ENCODE measurements at places on chromosomes 1 and 21. TPM values are rescaled to one million over a fixed set of nuclear protein-coding genes. Genes with fewer than 3 reads are reported as not detected.

The ADAMTS1 gene
- 89.7 TPM for total RNA-seq

The NBPF4 gene
- not detected for total RNA-seq

The LCE1D gene
- total RNA-seq: not detected

The NGF gene
- total RNA-seq: 5.1 TPM

The OR6K3 gene
- total RNA-seq: not detected

DNA sequence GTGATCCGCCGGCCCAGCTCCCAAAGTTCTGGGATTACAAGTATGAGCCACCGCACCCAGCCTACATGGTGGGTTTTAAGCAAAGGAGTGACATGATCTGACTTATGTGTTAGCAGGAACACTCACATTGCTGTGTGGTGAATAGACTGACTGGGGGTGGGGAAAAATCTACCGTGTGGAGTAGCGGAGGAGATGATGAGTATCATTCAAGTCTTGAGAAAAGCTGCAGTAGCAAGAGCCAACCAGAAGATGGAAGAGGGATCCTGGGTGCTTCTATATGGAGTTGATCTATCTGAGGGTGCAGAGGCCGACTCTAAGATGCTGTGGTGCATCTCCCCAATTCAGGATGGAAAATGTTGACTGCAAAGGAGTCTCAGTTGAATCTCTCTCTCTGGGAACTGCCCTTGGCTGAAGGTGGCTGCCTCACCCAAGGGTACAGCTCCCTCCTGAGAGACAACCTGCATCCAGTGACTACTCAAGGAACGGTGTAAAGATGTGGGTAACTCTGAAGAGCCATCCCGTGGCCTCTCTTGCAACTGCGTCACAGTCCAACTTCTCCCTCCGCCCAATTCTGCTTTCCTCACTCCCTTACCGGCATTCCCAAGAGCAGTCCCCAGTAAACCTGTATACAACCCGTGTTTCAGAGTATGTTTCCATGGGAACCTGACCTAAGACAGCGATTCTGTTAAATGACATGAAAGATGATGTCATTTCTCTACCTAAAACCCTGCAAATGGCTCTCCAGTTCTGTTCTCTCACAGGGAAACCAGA lies 7.4 kb upstream of the B3GALNT2 start:
- H3K27ac ChIP-seq: no peak overlapping the region
- no peaks in the 10 kb centered on the region for H3K4me1 ChIP-seq
- no peaks in the 10 kb centered on the region for H3K36me3 ChIP-seq
- DNase-seq: no peak
- no peak overlapping the region for H3K4me3 ChIP-seq

- H3K27me3 ChIP-seq: no peaks in the 10 kb centered on the region
- peaks cover 9% of the 10 kb centered on the region for H3K36me3 ChIP-seq
- DNase-seq: no peak
- no peak overlapping the region for H3K27ac ChIP-seq
Measured at GRCh38 chr1:44849575-44850132, 6.6 kb upstream of the PTCH2 start.

- no peak overlapping the region for H3K4me3 ChIP-seq
- H3K27me3 ChIP-seq: no peaks in the 10 kb centered on the region
- H3K27ac ChIP-seq: no peak overlapping the region
- no peak for DNase-seq
- H3K36me3 ChIP-seq: no peaks in the 10 kb centered on the region
Measured at GRCh38 chr21:45826676-45827301, 154.8 kb upstream of the COL6A1 start.

DNA sequence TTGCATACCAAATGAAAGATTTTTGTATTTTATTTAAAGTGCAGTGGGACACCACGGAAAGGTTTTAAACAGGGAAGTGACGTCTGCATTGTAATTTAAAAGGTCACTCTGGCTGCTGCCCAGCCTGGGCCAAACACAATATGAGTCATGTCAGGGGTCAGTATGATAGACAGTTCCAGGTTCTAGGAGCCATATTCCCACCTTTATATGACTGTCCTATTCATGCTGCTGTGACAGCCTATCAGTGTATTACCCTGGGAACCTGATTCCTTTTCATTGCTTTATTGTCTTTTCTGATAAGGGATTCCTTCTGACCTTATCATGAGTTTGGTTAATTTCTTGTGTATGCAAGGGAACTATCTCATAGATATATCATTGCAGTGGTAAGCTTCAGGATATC lies 5.3 kb downstream of the VANGL1 start:
- peaks cover 36% of the 10 kb centered on the region for H3K4me1 ChIP-seq
- peaks cover 1% of the 10 kb centered on the region for H3K36me3 ChIP-seq
- no peak for DNase-seq
- no peak overlapping the region for H3K4me3 ChIP-seq
- H3K27me3 ChIP-seq: no peaks in the 10 kb centered on the region

GRCh38 chr1:217388522-217389065 lies 242.3 kb downstream of the GPATCH2 start:
- no peaks in the 10 kb centered on the region for H3K27me3 ChIP-seq
- no peak overlapping the region for H3K4me3 ChIP-seq
- H3K4me1 ChIP-seq: no peaks in the 10 kb centered on the region
- no peak overlapping the region for H3K27ac ChIP-seq

GRCh38 chr1:10564063-10564462 lies 89.3 kb downstream of the PEX14 start:
- H3K27me3 ChIP-seq: no peaks in the 10 kb centered on the region
- no peaks in the 10 kb centered on the region for H3K4me1 ChIP-seq
- no peak overlapping the region for H3K4me3 ChIP-seq
- DNase-seq: no peak
- H3K36me3 ChIP-seq: no peaks in the 10 kb centered on the region

DNA sequence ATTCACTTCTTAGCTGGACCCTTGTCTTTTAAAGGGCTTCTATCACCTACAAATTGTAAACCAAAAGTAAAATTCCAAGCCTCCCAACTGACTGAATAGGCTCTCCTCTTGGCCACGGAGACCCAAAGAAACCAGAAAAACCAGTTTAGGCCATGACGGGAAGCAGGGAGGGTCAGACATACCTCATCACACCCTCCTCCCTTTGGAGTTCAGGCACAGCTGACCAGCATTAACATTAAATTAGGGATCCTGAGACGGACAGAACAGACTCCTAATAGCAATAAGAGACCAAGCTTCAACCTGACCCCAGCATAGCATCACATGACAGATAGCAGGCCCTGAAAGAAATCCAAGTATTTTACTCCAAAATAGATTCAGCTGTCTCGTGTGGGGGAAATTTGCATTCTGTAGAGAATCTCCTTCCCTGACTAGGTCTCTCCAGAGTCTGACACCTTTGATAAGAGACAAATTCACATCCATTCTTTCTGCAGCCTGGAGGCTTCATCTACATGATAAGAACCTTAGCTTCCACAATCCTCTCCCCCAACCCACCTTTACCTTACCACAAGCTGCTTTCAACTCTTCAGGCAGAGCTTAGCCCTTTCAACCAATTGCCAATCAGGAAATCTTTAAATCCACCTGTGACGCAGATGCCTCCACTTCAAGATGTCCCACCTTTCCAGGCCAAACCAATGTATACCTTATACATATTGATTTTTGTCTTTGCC lies 177.1 kb upstream of the RAB4A start:
- no peak overlapping the region for H3K4me3 ChIP-seq
- DNase-seq: peak; percentile 32
- H3K27ac ChIP-seq: no peak overlapping the region
- H3K4me1 ChIP-seq: no peaks in the 10 kb centered on the region

DNA sequence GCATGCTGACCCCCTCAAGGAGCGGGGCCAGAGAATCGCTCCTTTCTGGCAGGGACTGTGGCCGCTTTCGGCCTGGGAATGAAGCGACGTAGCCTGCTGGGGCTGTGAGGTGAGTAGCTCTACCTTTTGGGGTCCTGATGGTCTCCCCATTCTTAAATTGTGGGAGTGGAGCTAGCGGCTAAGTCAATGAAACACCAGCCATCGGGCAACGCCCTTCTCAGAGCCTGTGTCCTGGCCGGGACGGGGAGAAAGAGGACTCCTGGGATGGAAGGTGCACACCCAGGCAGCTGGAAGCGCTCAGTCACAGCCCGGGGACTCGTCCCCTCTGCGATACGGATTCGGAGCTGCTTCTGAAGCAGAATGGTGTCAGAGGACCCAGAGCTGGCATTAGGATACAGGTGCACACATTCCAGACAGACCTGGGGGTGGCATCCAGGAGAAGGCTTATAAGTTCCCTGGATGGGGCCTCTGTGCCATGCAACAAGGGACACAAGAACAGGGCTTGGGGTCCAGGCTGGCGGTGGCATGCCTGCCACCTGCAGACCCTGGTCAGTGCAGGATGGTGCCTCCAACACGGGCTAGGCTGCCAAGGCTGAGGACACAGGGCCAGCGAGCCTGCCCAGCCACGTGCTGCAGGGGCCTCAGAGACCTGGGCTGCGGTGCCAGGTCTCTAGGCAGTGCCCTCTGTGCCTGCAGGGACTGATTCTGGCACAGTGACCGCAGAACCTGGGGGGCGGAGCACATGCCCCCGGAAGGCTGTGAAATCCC lies 945 bp upstream of the WNT9A start:
- H3K36me3 ChIP-seq: no peaks in the 10 kb centered on the region
- H3K27me3 ChIP-seq: no peaks in the 10 kb centered on the region
- H3K27ac ChIP-seq: peak overlapping the region; percentile 67
- H3K4me3 ChIP-seq: peak overlapping the region; percentile 50
- peak; percentile 58 for DNase-seq

GRCh38 chr1:241401156-241401555 lies 44.2 kb upstream of the RGS7 start:
- DNase-seq: no peak
- no peaks in the 10 kb centered on the region for H3K27me3 ChIP-seq

Data from right atrium auricular region (tissue), 2 donors.